ENCODE measurements at places on chromosomes 3 and 15.

DNA sequence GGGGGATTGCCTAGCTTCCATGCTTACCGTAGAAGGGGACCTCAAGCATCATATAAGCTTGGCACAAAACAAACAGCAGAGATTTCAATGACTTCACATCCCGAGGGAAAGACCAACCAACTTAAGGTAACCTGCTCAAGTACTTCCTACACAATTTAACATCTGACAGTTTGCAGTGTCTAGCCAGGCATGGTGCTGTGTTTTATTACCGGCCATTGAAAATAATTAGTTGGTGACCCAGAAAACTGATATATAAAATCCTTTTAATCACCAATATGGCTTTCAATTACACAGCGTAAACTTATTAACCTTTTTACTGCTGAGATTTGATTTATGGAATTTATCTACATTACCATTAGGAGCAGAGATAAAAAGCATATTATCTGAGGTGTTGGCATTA is 268.3 kb downstream of the ARRDC4 start:
- H3K27ac ChIP-seq: no peak overlapping the region
- H3K27me3 ChIP-seq: peaks cover 7% of the 10 kb centered on the region
- DNase-seq: no peak
- H3K36me3 ChIP-seq: no peaks in the 10 kb centered on the region
- H3K4me3 ChIP-seq: no peak overlapping the region
- no peaks in the 10 kb centered on the region for H3K4me1 ChIP-seq

DNA sequence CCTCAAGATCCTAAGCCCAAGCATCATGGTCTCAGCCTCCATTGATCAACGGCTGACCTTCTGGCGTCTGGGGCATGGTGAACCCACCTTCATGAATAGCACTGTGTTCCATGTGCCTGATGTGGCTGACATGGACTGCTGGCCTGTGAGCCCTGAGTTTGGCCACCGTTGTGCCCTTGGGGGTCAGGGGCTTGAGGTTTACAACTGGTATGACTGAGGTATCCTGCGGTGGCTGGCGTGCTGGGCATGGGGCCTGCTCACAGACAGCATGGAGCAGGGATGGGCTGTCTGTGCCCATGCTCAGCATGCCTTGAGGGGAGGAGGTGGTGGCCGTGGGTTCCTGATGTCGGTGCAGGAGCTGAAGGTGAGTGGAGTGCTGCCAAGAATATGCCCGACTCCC is 3.3 kb downstream of the DALRD3 start:
- DNase-seq: no peak
- no peak overlapping the region for H3K4me3 ChIP-seq
- no peak overlapping the region for H3K27ac ChIP-seq
- peaks cover 19% of the 10 kb centered on the region for H3K4me1 ChIP-seq
- no peaks in the 10 kb centered on the region for H3K36me3 ChIP-seq
- H3K27me3 ChIP-seq: no peaks in the 10 kb centered on the region

- H3K27ac ChIP-seq: no peak overlapping the region
- no peaks in the 10 kb centered on the region for H3K36me3 ChIP-seq
- no peak overlapping the region for H3K4me3 ChIP-seq
- no peak for DNase-seq
These were observed 220.3 kb downstream of the OCA2 start for GRCh38 chr15:27878841-27879240.

- no peak for DNase-seq
- H3K27ac ChIP-seq: no peak overlapping the region
- no peaks in the 10 kb centered on the region for H3K4me1 ChIP-seq
- no peak overlapping the region for H3K4me3 ChIP-seq
These were observed 33.5 kb upstream of the HHATL start for GRCh38 chr3:42736081-42736480.

DNA sequence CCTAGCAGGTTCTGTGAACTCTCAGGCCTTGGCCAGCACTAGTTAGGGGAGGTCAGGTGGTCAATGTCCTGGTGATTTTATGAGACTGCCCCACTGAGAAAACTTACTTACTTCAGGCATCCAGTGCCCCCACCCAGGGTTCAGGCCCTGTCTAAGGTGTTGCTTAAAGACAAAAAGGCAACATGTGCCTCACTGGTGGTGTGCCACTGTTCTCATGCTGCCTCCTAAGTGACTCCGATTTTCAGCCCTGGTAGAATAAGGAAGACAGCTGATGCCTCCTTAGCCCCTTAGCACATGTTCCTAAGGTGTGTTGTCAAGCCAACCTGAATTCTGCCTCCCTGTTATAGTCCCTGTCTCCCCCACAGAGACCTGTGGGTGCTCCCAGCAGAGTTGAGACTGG is 5.3 kb downstream of the RBM15B start:
- H3K4me3 ChIP-seq: no peak overlapping the region
- peaks cover 9% of the 10 kb centered on the region for H3K4me1 ChIP-seq
- H3K27ac ChIP-seq: no peak overlapping the region
- peaks cover 21% of the 10 kb centered on the region for H3K36me3 ChIP-seq
- H3K27me3 ChIP-seq: no peaks in the 10 kb centered on the region

DNA sequence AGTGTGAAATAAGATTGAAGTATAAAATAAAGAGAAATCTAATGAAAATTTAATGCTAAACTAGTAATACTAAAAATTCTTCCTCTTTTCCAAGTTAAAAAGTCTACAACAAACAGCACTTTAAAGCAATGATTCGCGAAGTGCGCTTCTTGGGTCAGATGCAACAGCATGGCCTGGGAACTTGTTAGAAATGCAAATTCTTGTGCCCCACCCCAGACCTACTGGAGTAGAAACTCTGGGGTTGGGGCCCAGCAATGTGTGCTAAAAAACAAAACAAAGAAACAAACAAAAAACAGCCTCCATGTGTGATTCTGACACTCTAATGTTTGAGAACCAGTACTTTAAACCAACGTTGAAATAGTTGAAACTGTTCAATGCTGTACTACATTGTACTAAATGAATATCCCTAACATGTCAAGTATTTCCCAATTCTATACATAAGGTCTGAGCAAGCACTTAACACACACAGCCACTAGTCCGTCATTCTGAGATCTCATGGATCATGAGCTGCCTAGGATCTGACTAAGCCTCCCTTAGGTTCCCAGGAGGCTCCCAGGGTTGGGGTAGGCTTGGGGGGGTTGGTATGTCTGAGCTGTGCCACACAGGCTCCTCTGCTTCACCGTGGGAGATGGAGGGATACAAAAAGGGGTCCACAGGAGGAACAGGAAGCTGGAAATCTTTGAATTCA is 6.1 kb downstream of the RASGRP1 start:
- H3K27me3 ChIP-seq: no peaks in the 10 kb centered on the region
- H3K36me3 ChIP-seq: no peaks in the 10 kb centered on the region
- DNase-seq: no peak
- no peaks in the 10 kb centered on the region for H3K4me1 ChIP-seq

DNA sequence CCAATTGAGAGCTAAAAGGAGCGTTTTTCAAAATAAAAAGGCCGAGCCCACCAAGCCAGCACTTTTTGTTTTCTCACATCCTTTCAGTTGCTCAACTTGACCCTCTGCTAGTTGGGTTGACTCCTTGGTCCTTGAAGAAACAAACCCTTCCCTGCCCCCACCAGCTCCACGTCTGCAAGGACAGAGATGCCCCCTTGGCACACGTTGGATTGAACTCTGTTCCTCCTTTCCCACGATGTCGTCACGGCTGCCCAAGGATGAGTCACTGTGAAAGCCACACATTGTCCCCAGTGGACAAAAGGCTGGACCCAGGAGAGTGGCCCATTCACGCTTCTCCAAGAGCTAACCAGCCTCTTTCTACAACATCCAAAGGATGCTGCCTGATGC is 43.0 kb upstream of the SPATA12 start:
- peaks cover 32% of the 10 kb centered on the region for H3K4me1 ChIP-seq
- H3K27ac ChIP-seq: peak overlapping the region; percentile 71
- H3K27me3 ChIP-seq: no peaks in the 10 kb centered on the region
- DNase-seq: peak; percentile 48
- H3K36me3 ChIP-seq: no peaks in the 10 kb centered on the region
- no peak overlapping the region for H3K4me3 ChIP-seq

DNA sequence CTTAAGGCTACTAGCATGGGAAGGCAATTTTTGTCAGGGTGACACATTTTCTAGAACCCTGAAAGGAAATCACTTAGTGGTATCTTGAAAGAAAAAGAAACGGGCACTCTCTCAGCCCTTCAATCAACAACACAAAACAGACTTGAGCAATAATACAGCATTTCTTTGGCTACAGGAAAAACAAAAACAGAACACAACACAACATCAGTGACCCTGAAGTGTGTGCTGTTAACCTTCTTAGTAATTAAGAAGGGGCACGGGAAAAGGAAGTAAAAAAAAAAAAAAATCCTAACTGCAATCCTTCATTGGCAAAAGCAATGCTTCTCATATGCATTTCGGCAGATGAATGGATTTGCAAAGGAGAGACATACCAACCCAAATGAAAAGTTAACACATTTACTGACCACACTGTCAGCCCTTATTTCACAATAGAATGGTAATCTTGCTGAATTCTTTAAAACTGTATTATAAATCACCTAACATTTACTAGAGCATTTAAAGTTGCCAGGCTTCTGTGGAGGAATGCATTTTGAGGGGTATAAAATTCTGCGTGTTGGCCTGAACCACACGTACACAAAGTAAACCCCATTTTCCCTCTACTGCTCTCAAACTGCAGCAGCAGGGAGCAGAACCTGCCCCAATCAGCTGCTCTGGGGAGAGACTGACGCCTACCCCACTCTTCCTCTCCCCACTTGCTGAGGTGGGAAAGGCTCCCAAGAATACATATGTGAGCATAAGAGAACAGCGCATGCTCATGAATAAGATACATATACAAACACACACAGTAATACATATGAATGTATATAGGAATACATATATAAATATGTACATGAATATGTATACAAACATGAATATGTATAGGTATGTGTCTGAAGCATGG is 198.5 kb downstream of the FOXP1 start:
- H3K27ac ChIP-seq: no peak overlapping the region
- H3K36me3 ChIP-seq: no peaks in the 10 kb centered on the region
- no peaks in the 10 kb centered on the region for H3K4me1 ChIP-seq
- no peaks in the 10 kb centered on the region for H3K27me3 ChIP-seq

- no peak overlapping the region for H3K4me3 ChIP-seq
- H3K36me3 ChIP-seq: no peaks in the 10 kb centered on the region
- no peaks in the 10 kb centered on the region for H3K27me3 ChIP-seq
- H3K27ac ChIP-seq: no peak overlapping the region
These were observed 215.2 kb downstream of the C3orf38 start for GRCh38 chr3:88364926-88365325.

DNA sequence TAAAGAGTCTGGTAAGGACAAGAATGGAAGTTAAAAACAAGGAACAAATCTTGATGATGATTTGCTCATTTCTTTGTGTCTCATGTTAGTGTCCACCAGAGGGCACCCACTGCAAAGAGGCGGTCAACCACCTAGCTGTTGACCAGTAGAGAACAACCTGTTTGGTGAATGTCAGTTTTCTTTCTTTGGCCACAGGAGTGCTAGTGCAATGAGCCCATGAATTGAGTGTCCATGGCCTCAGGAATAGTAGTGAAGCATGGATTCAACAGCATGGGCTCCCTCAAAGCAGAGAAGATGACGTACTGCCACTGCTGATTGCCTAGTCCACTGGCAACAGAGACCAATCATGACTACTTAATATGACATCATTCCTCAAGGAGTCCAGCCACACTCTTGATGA is 10.7 kb upstream of the CNTN6 start:
- H3K36me3 ChIP-seq: no peaks in the 10 kb centered on the region
- H3K4me1 ChIP-seq: no peaks in the 10 kb centered on the region
- no peak for DNase-seq
- H3K27me3 ChIP-seq: no peaks in the 10 kb centered on the region

GRCh38 chr3:17740721-17741141 is 1.7 kb downstream of the TBC1D5 start:
- H3K27ac ChIP-seq: peak overlapping the region; percentile 95
- H3K4me3 ChIP-seq: peak overlapping the region; percentile 70
- peak; percentile 25 for DNase-seq
- H3K36me3 ChIP-seq: peaks cover 3% of the 10 kb centered on the region
